ENCODE measurements at places on chromosomes 2 and 18. TPM values are rescaled to one million over a fixed set of nuclear protein-coding genes. Genes with fewer than 3 reads are reported as not detected.

GRCh38 chr2:64989982-64990614 lies 899 bp downstream of the SLC1A4 start:
- no peak for DNase-seq
- H3K4me3 ChIP-seq, result peak overlapping the region; percentile 89
- peaks cover 36% of the 10 kb centered on the region for H3K4me1 ChIP-seq
- H3K36me3 ChIP-seq, result no peaks in the 10 kb centered on the region
- H3K27me3 ChIP-seq, result no peaks in the 10 kb centered on the region

DNA sequence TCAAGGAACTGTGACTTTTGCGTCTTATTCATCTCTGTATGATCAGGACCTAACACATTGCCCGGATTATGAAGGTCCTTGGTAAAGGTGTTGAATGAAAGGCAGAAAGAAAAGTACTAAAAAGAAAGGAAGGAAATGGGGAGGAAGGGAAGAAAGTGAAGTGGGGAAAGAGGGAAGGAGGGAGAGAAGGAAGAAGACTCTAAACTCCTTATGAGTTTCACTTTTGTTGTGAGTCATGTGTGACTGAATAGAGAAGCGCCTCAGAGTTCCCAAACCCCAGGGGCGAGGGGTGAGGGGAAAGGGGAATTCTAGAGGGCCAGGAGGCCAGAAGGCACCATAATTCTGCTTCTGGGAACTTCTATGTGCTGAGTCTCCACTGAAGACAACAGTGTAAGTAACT lies 30.9 kb upstream of the OSBPL6 start:
- no peak overlapping the region for H3K27ac ChIP-seq
- no peak for DNase-seq

DNA sequence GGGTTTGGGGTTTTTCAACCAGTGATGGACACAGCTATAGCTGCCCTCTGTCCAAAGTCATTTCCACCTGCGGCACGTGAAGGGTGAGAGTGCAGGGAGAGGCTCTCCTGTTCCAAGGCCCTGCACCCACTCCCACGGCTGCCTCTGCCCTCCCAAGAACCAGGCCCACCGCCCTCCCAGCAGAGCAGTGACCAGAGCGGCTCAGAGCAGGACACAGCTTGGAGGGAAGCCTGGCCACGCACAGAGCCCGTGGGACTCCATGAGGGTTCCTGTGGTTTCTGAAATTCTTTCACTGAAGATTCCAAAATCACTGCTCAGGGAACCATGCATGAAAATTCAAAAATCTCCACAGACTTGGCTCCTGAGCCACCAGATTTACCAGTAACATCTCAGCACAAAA lies 67.3 kb upstream of the SALL3 start:
- H3K27ac ChIP-seq, result no peak overlapping the region
- peaks cover 25% of the 10 kb centered on the region for H3K27me3 ChIP-seq
- H3K36me3 ChIP-seq, result no peaks in the 10 kb centered on the region
- peaks cover 2% of the 10 kb centered on the region for H3K4me1 ChIP-seq
- no peak overlapping the region for H3K4me3 ChIP-seq
- no peak for DNase-seq

GRCh38 chr2:237465515-237466148 lies 21.4 kb upstream of the MLPH start:
- no peak for DNase-seq
- H3K4me3 ChIP-seq, result no peak overlapping the region
- peaks cover 5% of the 10 kb centered on the region for H3K27me3 ChIP-seq
- H3K4me1 ChIP-seq, result peaks cover 10% of the 10 kb centered on the region
- H3K27ac ChIP-seq, result no peak overlapping the region

GRCh38 chr2:233901884-233902283 lies 15.3 kb upstream of the TRPM8 start:
- no peak overlapping the region for H3K27ac ChIP-seq
- peaks cover 4% of the 10 kb centered on the region for H3K27me3 ChIP-seq
- DNase-seq, result no peak
- H3K36me3 ChIP-seq, result peaks cover 5% of the 10 kb centered on the region
- no peak overlapping the region for H3K4me3 ChIP-seq

- peaks cover 14% of the 10 kb centered on the region for H3K4me1 ChIP-seq
- H3K4me3 ChIP-seq, result no peak overlapping the region
- DNase-seq, result no peak
- no peaks in the 10 kb centered on the region for H3K36me3 ChIP-seq
- H3K27me3 ChIP-seq, result peaks cover 30% of the 10 kb centered on the region
Measured at GRCh38 chr2:191318729-191319078, 73.5 kb downstream of the MYO1B start.

- DNase-seq, result no peak
- H3K27me3 ChIP-seq, result no peaks in the 10 kb centered on the region
- H3K4me1 ChIP-seq, result no peaks in the 10 kb centered on the region
- H3K27ac ChIP-seq, result no peak overlapping the region
- H3K4me3 ChIP-seq, result no peak overlapping the region
Measured at GRCh38 chr2:56309626-56310170, 125.9 kb downstream of the CCDC85A start.

- H3K4me1 ChIP-seq, result no peaks in the 10 kb centered on the region
- no peak overlapping the region for H3K27ac ChIP-seq
- no peaks in the 10 kb centered on the region for H3K36me3 ChIP-seq
- peaks cover 40% of the 10 kb centered on the region for H3K27me3 ChIP-seq
Measured at GRCh38 chr2:200211643-200212042, 94.8 kb upstream of the SPATS2L start.

GRCh38 chr2:46009315-46009714 lies 287.9 kb upstream of the EPAS1 start:
- H3K36me3 ChIP-seq, result peaks cover 9% of the 10 kb centered on the region
- H3K27ac ChIP-seq, result no peak overlapping the region
- no peak overlapping the region for H3K4me3 ChIP-seq
- no peak for DNase-seq
- no peaks in the 10 kb centered on the region for H3K27me3 ChIP-seq

WNT10A gene
- 14.4 TPM for total RNA-seq

- H3K27ac ChIP-seq, result no peak overlapping the region
- no peak for DNase-seq
- H3K4me1 ChIP-seq, result no peaks in the 10 kb centered on the region
- no peaks in the 10 kb centered on the region for H3K27me3 ChIP-seq
Measured at GRCh38 chr2:124888431-124888830, 863.3 kb downstream of the CNTNAP5 start.
